Osteoblast (primary cell): ENCODE measurements at places on chromosomes 2 and 18.

GRCh38 chr2:220276741-220277444 lies 649.5 kb downstream of the SLC4A3 start:
- H3K27ac ChIP-seq = peak overlapping the region; percentile 94

DNA sequence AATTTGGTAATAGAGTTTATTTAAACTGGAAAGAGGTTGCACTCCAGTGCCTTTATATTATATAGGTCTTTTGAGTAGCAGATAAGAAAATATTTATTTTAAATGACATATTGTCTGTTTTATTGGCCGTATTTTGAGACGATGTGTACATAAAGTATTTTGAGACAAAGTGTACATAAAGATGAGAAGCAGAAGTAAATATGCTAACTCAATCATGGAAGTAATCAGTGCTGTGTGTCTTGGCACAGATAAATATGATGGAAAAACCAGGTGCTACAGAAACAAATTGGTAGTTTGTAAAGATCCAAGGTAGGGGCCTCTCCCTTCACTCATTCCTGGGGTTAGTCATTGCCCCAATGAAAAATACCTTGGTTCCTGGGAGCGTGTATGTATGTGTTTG lies 382.9 kb downstream of the DSEL start:
- H3K4me3 ChIP-seq = no peak overlapping the region
- H3K36me3 ChIP-seq = no peaks in the 10 kb centered on the region
- no peaks in the 10 kb centered on the region for H3K4me1 ChIP-seq
- DNase-seq = no peak

GRCh38 chr2:181859123-181859522 lies 32.4 kb upstream of the ITPRID2 start:
- H3K4me3 ChIP-seq = no peak overlapping the region
- H3K27me3 ChIP-seq = no peaks in the 10 kb centered on the region
- no peak overlapping the region for H3K27ac ChIP-seq
- no peak for DNase-seq
- H3K4me1 ChIP-seq = no peaks in the 10 kb centered on the region

- H3K36me3 ChIP-seq = no peaks in the 10 kb centered on the region
- no peaks in the 10 kb centered on the region for H3K27me3 ChIP-seq
- DNase-seq = no peak
These were observed 938.3 kb upstream of the CNTNAP5 start for GRCh38 chr2:123086613-123087385.

DNA sequence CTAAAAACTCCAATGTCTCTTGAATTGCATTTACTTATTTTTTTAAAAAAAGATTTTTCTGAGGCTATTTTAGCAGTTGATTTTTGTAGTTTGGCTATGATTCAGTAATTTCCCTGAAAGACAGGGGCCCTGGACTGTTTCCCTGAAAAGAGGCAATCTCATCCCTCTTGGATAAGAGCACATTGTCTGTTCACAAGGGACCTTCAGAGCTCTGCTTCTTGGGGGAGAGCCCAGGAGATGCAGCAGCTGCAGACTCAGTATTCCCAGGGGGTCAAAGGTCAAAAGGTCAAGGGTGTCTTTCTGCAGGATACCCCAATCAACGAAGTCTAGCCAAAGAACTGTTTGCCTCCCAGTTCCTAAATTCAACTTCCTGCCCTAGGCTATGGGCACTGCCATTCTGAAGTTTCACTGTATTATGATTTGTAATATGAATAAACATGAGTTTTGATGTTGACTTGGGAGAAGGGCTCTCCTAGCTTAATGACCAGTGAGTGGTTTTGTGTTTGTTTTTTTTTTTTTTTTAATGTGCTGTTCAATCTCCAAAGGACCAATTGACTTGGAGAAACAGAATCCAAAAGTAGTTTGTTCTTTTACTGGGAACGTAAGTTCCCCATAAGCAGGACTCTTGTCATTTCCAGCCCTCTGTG lies 157.0 kb upstream of the SERPINE2 start:
- DNase-seq = no peak
- peaks cover 5% of the 10 kb centered on the region for H3K4me1 ChIP-seq
- H3K36me3 ChIP-seq = no peaks in the 10 kb centered on the region
- no peak overlapping the region for H3K27ac ChIP-seq
- H3K27me3 ChIP-seq = no peaks in the 10 kb centered on the region

DNA sequence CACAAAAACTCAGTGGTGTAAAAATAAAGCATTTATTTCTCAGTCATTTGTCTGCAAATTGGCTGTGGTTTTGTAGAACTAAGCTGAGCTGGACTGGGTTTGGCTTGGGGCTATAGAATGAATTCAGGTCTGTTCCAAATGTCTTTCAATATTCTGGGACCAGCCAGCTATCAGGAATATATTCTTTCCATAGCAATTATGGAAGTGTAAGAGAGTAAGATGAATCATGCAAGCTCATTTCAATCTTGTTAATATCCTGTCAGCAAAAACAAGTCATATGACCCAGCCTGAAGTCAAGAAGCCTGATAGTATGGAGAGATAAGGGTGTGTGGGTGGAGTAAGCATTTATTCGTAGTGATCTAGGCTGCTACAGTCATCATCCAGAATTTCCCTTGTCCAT lies 481.0 kb upstream of the CDH2 start:
- H3K27me3 ChIP-seq = no peaks in the 10 kb centered on the region
- no peak overlapping the region for H3K27ac ChIP-seq
- H3K36me3 ChIP-seq = no peaks in the 10 kb centered on the region
- H3K4me3 ChIP-seq = no peak overlapping the region

DNA sequence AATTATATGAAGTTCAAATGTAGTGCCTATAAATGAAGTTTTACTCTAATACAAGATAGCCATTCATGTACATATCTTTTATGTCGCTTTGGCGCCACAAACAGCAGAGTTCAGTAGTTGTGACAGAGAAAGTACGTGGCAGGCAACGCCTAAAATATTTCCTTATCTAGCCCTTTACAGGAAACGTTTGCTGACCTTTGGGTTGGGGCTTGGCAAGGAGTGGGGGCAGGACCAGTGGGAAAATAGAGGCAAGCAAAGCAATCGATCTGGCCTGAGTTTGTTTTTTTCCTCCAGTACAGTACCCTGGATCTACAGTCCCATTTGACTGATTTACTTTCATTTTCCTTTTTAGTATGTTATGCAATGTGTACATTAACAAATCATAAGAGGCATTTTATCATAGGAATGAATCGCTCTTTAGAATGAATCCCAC lies 13.1 kb downstream of the CCDC68 start:
- peak; percentile 38 for DNase-seq
- H3K4me1 ChIP-seq = no peaks in the 10 kb centered on the region
- no peaks in the 10 kb centered on the region for H3K27me3 ChIP-seq
- H3K36me3 ChIP-seq = no peaks in the 10 kb centered on the region

- no peaks in the 10 kb centered on the region for H3K36me3 ChIP-seq
- H3K27ac ChIP-seq = peak overlapping the region; percentile 64
- DNase-seq = peak; percentile 93
- H3K27me3 ChIP-seq = no peaks in the 10 kb centered on the region
- H3K4me1 ChIP-seq = peaks cover 11% of the 10 kb centered on the region
These were observed 66.7 kb downstream of the TWIST2 start for GRCh38 chr2:238914648-238915015.

GRCh38 chr2:1791006-1791605 lies 46.8 kb upstream of the PXDN start:
- DNase-seq = no peak
- H3K27me3 ChIP-seq = peaks cover 9% of the 10 kb centered on the region
- no peak overlapping the region for H3K4me3 ChIP-seq
- no peaks in the 10 kb centered on the region for H3K36me3 ChIP-seq

- no peak overlapping the region for H3K27ac ChIP-seq
- no peaks in the 10 kb centered on the region for H3K4me1 ChIP-seq
- peaks cover 10% of the 10 kb centered on the region for H3K27me3 ChIP-seq
- H3K4me3 ChIP-seq = no peak overlapping the region
- H3K36me3 ChIP-seq = no peaks in the 10 kb centered on the region
These were observed 46.2 kb upstream of the COPS8 start for GRCh38 chr2:237039301-237040031.

DNA sequence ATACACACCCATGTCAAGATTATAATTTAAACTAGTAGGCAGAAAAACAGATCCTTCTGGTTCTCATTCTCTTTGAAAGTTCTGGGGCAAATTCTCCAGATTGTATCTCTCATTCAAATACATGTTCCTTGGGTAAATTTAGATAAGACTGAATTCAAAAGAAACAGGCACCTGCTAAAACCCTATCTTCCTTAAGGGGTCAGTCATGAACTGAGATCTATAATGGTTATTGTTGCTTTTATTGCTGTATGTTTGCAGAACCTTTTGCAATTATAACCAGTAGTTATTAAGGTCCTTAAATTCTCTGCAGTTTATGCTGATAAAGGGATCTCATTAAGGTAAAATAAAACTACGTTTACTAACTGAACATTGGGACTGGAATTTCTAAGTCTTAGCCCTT lies 83.5 kb downstream of the MYO5B start:
- peaks cover 3% of the 10 kb centered on the region for H3K27me3 ChIP-seq
- no peaks in the 10 kb centered on the region for H3K4me1 ChIP-seq
- H3K27ac ChIP-seq = no peak overlapping the region

DNA sequence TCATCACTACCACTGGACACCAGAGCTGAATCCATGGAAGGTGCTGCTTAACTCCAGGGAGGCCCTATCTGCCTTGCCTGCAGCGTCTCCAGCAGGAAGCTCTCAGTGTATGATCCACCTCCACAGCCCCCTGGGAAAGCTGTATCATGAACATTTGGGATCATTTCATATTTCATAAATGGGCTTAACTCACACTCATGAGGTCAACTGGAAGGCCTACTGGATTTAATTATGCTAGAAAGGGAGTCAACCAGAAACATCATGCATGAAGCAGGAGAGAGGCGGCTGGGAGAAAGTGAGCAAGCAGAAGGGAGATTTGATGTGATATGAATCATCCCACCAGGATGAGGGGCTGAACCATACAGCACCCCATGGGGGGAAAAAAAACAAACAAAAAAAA lies 537.7 kb downstream of the TNS1 start:
- H3K4me1 ChIP-seq = peaks cover 3% of the 10 kb centered on the region
- no peak for DNase-seq
- no peak overlapping the region for H3K4me3 ChIP-seq
- H3K27ac ChIP-seq = no peak overlapping the region
- no peaks in the 10 kb centered on the region for H3K36me3 ChIP-seq

DNA sequence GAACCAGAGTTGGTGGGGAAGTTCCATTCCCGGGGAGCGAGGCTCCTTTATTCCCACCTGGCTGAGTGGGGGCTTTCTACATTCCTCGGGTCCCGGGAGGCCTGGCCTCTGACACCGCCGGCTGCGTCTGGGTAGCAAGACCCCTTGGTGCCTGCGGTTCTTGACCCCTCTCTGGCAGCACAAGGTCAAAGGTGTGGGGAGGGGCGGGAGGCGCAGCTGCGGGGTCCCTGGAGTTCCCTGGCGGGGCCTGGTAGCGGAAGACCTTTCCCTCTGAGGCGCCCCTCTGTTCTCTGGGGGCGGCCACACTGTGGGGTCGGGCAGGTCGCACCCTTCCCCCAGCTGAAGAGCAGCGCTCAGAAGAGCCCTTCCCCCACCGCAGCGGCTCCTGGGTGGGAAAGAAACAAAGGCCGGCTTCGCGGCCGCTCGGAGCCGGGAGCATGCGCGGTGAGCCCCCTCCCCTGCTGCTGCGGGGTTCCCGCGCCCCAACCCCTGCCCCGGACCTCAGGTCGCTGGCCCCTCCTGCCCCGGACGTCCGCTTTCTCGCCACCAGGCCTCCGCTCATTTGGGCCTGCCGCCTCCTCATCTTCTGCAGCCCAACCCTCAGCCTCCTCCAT lies 146.3 kb downstream of the ANKRD44 start:
- peak overlapping the region; percentile 21 for H3K4me3 ChIP-seq
- no peak for DNase-seq
- H3K27ac ChIP-seq = no peak overlapping the region
- no peaks in the 10 kb centered on the region for H3K27me3 ChIP-seq
- H3K36me3 ChIP-seq = no peaks in the 10 kb centered on the region

GRCh38 chr2:56132138-56132537 lies 51.7 kb upstream of the CCDC85A start:
- no peak overlapping the region for H3K4me3 ChIP-seq
- H3K27me3 ChIP-seq = no peaks in the 10 kb centered on the region
- H3K36me3 ChIP-seq = no peaks in the 10 kb centered on the region

DNA sequence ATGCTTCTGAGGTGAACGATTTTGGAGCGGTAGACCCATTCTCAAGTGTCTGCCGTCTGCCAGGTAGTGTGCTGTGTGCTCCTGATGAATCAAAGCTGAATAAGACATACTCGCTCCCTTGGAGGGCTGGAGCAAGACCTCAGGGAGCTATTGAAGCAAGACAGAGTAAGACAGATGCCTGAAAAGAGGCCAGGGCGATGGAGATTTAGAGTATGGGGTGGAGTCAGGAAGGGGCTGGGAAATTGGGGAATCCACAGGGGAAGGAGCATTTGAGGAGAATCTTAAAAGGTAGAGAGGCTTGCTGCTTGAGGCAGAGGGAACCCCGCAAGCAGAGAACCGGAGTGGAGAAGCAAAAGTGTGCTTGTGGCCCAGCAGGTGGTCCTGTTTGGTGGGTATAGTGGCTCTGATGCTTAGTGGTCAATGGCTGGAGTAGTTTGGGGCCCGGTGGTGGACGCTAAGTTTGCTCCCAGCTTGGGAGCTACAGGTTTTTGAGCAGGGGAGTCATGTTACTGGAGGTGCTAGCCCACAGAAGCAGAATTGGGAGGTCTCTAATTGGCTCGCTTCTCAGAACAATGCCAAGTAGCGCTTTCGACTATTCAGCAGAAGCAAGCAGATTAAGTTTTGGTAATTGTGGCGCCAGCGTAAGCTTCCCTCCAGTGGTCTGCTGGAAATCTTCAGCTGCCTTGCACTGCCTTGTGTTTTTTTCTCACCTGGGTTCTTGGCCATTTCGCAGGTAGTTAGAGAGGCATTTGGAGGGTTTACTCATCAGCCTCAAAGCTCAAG lies 2.0 kb downstream of the CNNM4 start:
- no peak for DNase-seq
- H3K27me3 ChIP-seq = no peaks in the 10 kb centered on the region
- H3K4me3 ChIP-seq = peak overlapping the region; percentile 58
- no peak overlapping the region for H3K27ac ChIP-seq
- H3K36me3 ChIP-seq = no peaks in the 10 kb centered on the region

GRCh38 chr2:100214265-100214971 lies 72.0 kb upstream of the AFF3 start:
- peaks cover 7% of the 10 kb centered on the region for H3K27me3 ChIP-seq
- DNase-seq = no peak
- no peaks in the 10 kb centered on the region for H3K4me1 ChIP-seq
- H3K36me3 ChIP-seq = no peaks in the 10 kb centered on the region

GRCh38 chr2:145207884-145208283 lies 688.0 kb upstream of the ZEB2 start:
- no peak overlapping the region for H3K4me3 ChIP-seq
- no peak overlapping the region for H3K27ac ChIP-seq
- no peak for DNase-seq
- H3K36me3 ChIP-seq = no peaks in the 10 kb centered on the region

DNA sequence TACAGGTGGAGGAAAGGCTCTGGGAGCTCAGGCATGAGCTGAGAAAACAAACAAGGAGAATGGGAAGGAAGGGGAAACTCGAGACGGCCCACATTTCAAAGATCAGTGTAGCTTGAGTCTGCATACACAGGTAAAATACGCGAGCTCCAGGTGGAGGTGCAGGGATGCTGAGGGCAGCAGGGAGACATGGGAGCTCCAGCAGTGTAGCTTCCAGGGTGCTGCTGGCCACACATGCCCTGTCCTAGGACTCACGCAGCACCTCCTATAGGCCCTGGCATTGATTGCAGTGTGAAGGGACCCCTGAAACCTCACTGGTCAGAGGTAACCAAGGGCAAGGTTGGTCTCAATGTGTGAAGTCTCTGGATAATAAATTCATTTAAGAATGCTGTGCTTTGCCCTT lies 362.8 kb upstream of the HS6ST1 start:
- no peak overlapping the region for H3K4me3 ChIP-seq
- no peaks in the 10 kb centered on the region for H3K27me3 ChIP-seq
- no peaks in the 10 kb centered on the region for H3K4me1 ChIP-seq
- no peak overlapping the region for H3K27ac ChIP-seq
- H3K36me3 ChIP-seq = no peaks in the 10 kb centered on the region
